ENCODE measurements at places on chromosomes 7 and 10. TPM values are rescaled to one million over a fixed set of nuclear protein-coding genes. Genes with fewer than 3 reads are reported as not detected.

The FFAR4 gene
- not detected for total RNA-seq

The LDB1 gene
- total RNA-seq: 19.6 TPM

The OR6V1 gene
- not detected for total RNA-seq

The SCART1 gene
- total RNA-seq: 0.10 TPM

The OR2A7 gene
- not detected for total RNA-seq

DNA sequence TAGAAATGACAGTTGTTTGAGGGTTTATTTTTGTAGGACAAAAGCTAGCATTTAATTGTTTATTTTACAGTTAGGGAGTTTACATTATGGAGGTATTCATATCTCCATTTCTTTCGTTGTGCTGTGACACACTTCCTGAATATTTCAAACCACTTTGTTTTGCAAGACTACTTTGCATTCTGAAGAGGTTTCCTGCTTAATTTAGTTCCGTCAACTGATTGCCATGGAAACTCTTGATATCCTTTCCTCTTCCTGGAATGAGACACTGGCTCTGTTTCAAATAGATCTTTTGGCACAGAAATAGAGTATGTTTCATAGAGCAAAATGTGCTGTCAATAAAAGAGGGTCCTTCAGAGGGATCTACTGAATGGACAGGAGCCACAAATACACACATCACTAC, 159.5 kb upstream of the AGR3 start:
- DNase-seq: peak; percentile 88

- DNase-seq: no peak
Measured at GRCh38 chr7:98964596-98964995, 86.3 kb downstream of the TRRAP start.

DNA sequence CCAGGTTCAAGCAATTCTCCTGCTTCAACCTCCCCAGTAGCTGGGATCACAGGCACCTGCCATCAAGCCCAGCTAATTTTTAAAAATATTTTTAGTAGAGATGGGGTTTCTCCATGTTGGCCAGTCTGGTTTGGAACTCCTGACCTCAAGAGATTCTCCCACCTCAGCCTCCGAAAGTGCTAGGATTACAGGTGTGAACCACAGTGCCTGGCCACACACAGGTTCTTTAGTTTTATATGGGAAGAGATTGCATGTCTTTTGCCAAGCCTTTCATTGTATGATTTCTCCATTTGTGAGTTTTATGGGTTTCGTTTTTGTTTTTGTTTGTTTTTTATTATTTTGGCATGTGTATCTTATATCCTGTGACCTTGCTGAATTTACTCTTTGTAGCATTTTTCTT, 40.9 kb downstream of the C1GALT1 start:
- no peak for DNase-seq

DNA sequence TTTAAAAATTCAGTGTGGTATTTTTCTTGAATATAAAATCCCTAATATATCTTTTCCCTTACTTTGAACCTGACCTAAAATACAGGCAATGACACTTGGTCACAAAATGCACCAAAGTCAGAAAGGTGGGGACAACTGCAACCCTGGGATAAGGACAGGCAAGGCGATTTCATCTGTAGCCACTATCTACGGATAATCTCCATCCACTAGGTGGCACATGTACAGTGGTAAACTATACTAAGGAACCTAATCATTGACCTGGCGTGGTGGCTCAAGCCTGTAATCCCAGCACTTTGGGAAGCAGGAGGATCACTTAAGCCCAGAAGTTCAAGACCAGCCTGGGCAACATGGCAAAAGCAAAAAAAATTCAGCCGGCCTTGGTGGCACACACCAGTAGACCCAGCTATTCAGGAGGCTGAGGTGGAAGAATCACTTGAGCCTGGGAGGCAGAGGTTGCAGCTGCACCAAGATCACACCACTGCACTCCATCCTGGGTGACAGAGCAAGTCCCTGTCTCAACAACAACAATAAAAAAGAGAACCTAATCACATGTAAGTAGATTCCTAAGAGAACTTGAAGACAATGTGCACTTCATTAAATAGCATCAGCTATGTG, 98.9 kb downstream of the KMT2C start:
- peak; percentile 61 for DNase-seq

- DNase-seq: no peak
Measured at GRCh38 chr10:16458166-16458955, 21.6 kb downstream of the PTER start.

DNA sequence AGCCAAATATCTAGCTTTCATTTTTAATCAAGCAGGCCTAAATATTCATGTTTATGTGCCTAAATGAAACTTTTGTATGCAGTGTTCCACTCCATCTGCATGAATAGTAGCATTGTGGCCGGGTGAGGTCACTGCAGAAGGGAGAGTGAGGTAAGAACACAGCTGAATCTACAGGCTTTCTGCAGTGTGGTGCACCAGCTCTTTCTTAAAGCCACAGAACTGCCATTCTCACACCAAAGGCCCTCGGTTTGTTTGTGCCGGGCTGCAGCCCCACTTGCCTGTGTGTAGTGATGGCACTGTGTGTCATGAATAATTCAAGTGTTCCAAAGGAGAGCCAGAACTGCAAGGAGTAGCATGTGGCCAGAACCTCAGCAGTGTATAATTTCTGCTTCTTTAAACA, 204.1 kb downstream of the TRIL start:
- peak; percentile 71 for DNase-seq

DNA sequence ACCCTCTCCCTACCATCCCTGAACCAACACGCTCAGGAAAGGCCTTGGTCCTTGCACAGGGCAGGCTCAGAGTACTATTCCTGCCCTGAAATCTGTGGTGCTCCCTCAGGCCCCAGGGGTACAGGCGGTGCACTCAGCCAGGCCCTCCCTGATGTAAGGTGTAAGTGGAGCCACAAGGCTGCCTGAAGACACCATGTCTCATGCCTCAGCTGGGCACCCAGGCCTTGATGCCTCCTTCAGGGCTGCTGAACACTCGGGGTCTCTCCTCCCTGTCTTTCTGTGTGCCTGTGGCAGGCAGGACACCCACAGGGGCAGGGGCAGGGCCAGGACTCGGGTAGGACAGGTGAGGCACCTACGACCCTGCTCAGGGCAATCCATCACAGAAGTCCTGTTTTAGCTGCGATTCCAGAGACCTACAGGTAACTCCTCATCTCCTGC, 22.9 kb upstream of the ANTXRL start:
- DNase-seq: no peak

- DNase-seq: no peak
Measured at GRCh38 chr7:7641129-7641663, 644 bp downstream of the UMAD1 start.

DNA sequence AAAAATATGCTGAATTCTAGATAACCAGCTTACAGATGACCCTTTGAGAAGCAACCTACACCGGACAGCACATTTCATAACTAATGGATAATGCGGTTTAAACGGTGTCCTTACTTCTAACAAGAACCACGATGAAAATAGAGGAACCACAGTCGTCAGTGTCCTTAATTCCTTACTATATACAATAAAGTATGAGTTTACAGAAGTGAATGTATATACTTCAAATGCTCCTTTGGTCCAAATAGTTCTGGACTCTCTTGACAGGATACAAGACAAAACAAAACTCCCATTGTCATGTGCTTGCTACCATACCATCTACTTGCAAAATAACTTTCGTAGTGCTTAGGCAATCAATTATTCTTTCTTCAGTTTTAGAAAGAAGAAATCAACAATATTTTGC, 2.4 kb downstream of the NAMPT start:
- DNase-seq: no peak

DNA sequence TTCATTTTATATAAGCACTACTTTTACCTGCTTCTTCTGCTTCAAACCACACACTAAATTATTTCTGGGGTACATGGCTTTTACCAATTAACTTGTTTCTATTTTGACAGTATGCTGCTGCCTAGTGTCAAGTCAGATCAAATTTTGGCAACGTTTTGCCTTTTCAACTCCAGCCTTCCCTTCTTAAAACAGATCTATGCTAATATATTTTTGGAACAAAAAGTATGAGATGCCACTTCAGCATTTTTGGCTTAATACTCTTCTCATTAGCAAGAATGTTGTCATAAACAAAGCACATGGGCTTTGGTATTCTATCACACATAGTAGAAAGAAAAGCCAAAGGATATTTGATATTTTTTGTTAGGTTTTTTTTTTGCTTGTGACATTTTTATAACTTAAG, 47.8 kb downstream of the SPAM1 start:
- DNase-seq: no peak

GRCh38 chr10:125783957-125784356, 8.3 kb upstream of the MMP21 start:
- DNase-seq: no peak

- peak; percentile 72 for DNase-seq
Measured at GRCh38 chr10:43808136-43808535, 159.5 kb upstream of the ZNF32 start.

GRCh38 chr7:139777133-139777891, 486 bp downstream of the HIPK2 start:
- DNase-seq: peak; percentile 33

Measured in RPMI7951 (cell line).